Right ventricle myocardium inferior (tissue), 1 donor: ENCODE measurements at places on chromosomes 13 and 19.

DNA sequence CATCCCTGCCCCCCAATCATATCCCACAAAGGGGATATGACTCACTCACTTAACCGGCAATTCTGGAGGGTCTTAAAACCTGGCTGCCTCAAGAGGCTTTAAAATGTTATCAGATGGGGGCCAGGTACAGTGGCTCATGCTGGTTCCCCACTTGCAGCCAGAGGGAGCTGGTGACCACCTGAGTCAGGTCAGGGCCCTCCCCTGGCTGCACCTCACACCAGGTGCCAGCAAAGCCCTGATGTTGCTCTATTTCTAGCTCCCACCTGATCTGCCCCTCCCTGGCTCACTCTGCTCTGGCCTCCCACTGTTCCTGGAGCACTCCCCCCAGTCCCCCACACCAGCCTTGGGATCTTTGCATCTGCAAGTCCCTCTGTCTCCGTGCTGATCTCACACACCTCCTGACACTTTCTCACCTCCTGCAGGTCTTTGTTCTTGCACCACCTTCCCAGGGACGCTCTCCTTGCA, 14.2 kb downstream of the HPN start:
- no peak for DNase-seq

GRCh38 chr19:33895366-33895765, 98.7 kb downstream of the KCTD15 start:
- no peak for DNase-seq

GRCh38 chr13:78131811-78132210, 213.2 kb upstream of the EDNRB start:
- DNase-seq: no peak

DNA sequence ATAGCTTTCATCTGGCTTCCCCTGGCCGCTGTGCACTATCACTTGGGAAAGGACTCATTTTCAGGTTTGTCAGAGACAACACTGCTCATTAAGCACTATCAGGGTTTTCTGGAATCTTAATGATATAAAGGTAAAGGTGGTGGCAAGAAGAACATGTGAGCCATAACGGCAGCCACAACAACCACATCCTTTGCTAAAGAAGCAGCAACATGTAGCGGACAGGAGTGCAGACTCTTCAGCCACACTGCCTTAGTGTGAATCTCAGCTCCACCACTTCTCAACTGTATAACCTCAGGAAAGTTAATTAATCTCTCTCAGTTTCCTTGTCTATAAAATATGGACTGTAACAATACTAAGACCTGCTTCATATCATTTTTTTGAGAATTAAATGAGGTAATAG, 24.1 kb upstream of the MIR17HG start:
- DNase-seq: no peak

DNA sequence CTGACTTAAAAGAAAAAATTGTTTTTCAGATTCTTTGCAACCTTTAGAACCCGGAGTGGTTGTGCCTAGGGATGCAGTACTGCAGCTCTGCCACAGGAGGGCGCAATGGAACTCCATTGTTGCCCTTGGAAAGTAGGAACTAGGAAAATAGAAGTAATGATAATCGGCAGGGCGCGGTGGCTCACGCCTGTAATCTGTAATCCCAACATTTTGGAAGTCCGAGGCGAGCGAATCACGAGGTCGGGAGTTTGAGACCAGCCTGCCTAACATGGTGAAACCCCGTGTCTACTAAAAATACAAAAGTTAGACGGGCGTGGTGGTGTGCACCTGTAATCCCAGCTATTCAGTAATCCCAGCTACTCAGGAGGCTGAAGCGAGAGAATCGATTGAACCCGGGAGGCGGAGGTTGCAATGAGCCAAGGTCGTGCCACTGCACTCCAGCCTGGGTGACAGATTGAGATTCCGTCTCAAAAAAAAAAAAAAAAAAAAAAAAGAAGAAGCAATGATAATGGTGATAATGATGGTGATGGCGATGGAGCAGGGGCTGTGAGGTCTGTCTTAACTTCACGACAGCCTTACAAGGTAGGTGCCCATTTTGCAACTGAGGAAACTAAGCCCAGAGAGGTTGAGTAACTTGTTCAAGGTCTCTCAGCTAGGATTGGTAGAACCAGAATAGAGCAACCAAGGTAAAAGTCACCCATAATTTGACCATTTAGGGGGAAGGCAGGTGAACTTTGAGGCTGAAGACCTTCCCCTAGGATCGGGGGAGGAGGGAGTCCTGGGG, 5.5 kb upstream of the ADAMTS10 start:
- DNase-seq: peak; percentile 81

- no peak for DNase-seq
These were observed 92.5 kb downstream of the ITGBL1 start for GRCh38 chr13:101544979-101545378.

DNA sequence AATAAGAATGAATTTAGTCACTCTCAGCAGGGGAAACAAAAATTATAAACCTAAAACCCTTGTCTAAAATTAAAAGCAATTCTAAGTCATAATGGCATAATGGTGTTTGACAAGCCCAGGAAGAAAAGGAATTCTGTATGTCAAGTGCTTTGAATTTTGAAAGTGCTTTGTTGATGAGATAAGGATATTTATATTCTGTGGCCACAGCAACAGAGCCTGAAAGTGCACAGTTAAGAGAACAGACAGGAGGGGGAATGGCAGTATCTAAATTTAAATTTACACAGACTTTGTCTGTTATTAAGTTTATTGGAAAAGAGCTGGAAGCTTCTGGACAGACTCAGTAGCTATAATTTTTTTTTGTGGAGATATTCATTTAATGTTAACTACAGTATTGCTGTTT, 69.8 kb downstream of the OLFM4 start:
- DNase-seq: no peak

DNA sequence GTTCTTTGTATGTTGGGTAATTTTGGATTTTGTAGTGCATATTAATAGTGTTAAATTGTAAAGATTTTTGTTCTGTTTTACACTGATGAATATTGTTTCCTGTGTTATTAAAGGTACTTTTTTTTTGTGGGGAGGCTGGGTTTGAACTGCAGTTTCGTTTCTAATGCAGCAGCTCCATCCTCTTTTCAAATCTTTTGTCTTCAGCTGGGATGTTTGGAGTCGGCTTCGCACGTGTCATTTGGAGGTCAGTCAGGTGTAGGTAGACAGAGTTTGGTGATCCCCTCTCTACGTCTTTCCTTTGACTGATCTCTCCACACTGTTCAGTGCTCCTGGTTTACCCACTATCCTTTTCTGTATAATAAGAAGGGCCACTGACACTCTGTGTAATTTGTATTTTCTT, 30.3 kb downstream of the TDRD3 start:
- DNase-seq: no peak

GRCh38 chr13:104534847-104535246, 1468.6 kb upstream of the SLC10A2 start:
- no peak for DNase-seq

GRCh38 chr19:4449639-4450028, 8.0 kb downstream of the UBXN6 start:
- no peak for DNase-seq
